ENCODE measurements at places on chromosomes 4 and X. TPM values are rescaled to one million over a fixed set of nuclear protein-coding genes. Genes with fewer than 3 reads are reported as not detected.

The PLP1 gene
- total RNA-seq: not detected

The NEIL3 gene
- total RNA-seq: 23.1 TPM

The SLC10A6 gene
- total RNA-seq: not detected

The PHKA1 gene
- 4.2 TPM for total RNA-seq

The GRIA2 gene
- total RNA-seq: not detected

The MAGED4 gene
- total RNA-seq: 0.37 TPM

The ARHGAP4 gene
- total RNA-seq: 147 TPM

The ITM2A gene
- 74.9 TPM for total RNA-seq

The RIPPLY1 gene
- total RNA-seq: not detected

The ERAS gene
- total RNA-seq: not detected

The VSIG4 gene
- not detected for total RNA-seq

The UGT2B28 gene
- total RNA-seq: not detected

The MSANTD1 gene
- 1.1 TPM for total RNA-seq

The ABLIM2 gene
- total RNA-seq: 0.82 TPM

The SOWAHB gene
- total RNA-seq: not detected

The TMEM164 gene
- total RNA-seq: 12.2 TPM

The DMRTC1 gene
- total RNA-seq: not detected

The ASB11 gene
- total RNA-seq: not detected

The NPFFR2 gene
- total RNA-seq: not detected

The FGFR3 gene
- 0.05 TPM for total RNA-seq

The FGF2 gene
- 0.32 TPM for total RNA-seq

The TCEAL6 gene
- total RNA-seq: not detected

Data from activated T-helper 17 cell treated with anti-CD3 and anti-CD28 coated beads, Interleukin-2, amount 50 U/mL, for 72 hours (primary cell).